ENCODE measurements at places on chromosomes 3 and 15.
A peak's percentile ranks its signal among the peaks of the same experiment; 100 is the strongest.

DNA sequence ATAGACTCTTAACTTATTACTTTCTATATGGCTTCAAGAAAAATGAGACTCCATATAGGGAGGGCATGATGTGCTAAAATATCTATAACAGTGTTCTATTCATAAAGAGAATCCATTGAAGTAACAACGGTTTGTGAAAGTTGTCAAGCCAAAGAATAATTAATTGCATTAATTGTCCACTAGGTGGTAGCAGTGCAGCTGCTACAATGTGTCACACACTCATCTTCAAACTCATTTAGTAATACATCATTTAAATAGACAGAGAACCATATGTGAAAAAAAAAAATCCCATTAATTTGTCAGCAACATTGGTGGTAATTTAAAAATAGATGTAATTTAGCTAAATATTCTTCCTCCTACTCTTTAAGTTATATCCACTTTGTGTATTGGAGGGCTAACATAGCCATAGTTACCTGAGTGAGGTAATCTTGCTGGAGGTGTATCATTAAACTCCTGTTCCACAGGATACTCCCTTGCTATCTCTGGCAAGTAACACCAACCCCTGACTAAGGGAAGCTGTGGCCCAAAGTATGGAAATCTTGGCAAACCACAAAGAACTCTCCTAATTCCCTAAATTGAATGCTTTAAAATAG lies 3.7 kb upstream of the CPA3 start:
- no peaks in the 10 kb centered on the region for H3K27me3 ChIP-seq
- H3K4me1 ChIP-seq: peaks cover 4% of the 10 kb centered on the region
- no peaks in the 10 kb centered on the region for H3K36me3 ChIP-seq
- no peak overlapping the region for H3K4me3 ChIP-seq
- DNase-seq: no peak
- H3K27ac ChIP-seq: no peak overlapping the region

DNA sequence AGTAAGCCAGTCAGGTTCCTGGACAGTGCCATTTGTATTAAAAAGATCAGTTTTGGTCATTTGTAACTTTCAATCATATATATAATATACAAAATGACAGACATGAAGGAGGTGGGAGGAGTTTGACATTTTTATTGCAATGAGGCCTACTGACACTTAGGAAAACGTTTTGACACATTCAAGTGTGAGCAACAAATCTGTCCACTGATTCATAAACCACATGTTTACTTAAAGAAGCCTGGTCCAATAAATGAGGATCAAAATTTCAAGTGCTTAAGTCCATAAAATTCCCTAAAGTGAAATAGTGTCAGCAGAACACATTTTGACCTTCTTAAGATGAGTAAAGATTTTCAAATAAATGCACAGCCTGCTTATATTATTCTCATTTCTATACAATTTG lies 137.3 kb downstream of the MECOM start:
- H3K27me3 ChIP-seq: no peaks in the 10 kb centered on the region
- H3K4me3 ChIP-seq: no peak overlapping the region
- peak; percentile 46 for DNase-seq
- no peak overlapping the region for H3K27ac ChIP-seq
- no peaks in the 10 kb centered on the region for H3K36me3 ChIP-seq

DNA sequence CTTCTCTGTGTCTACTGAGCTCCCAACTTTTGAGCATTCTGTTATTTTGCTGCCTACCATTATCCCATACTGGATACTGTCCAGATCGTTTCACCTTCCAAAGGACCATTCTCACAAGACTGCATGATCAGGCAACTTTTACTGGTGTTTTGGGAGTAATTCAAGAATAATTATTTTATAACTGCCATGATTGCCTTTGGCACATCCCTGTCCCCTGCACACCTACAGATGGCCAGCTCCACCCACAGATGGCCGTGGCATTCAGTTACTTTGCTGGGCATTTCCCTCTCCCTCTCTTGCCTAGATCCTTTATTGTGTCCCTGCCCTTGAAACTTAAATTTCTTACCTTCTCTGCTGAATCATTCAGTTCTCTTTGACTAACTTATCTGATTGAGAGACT lies 263.9 kb downstream of the DIPK2A start:
- H3K4me1 ChIP-seq: no peaks in the 10 kb centered on the region
- no peaks in the 10 kb centered on the region for H3K27me3 ChIP-seq
- DNase-seq: no peak
- no peak overlapping the region for H3K27ac ChIP-seq

DNA sequence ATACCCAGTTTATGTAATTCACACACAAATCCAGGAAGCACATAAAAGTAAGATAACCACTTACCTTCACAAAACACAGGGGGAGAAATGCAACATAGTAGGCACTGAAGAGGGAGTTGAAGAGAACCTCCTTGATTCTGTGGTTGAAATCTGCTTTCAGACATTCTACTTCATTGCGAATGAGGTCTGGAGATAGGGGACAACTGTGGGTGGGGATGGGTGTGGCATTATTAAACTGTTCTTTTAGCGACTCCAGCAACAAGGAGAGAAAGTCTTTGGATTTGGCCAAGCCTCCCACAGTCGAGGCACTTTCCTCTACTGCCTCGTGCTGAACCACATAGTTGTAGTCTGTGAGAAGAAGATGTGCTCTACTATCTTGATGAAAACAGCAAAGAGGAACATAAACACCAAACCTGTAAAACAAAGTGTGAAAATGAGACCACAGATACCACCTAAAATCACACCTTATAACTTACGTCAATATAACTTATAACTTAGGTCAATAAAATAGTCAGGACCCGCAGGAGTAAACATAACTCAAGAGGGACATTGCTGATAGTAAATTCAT lies 25.6 kb downstream of the TMEM39A start:
- H3K27me3 ChIP-seq: no peaks in the 10 kb centered on the region
- no peak overlapping the region for H3K27ac ChIP-seq
- H3K4me3 ChIP-seq: no peak overlapping the region
- H3K4me1 ChIP-seq: no peaks in the 10 kb centered on the region
- peaks cover 60% of the 10 kb centered on the region for H3K36me3 ChIP-seq

- H3K4me1 ChIP-seq: no peaks in the 10 kb centered on the region
- no peaks in the 10 kb centered on the region for H3K27me3 ChIP-seq
- no peak overlapping the region for H3K27ac ChIP-seq
- DNase-seq: no peak
Measured at GRCh38 chr3:74344865-74345440, 269.5 kb downstream of the CNTN3 start.

DNA sequence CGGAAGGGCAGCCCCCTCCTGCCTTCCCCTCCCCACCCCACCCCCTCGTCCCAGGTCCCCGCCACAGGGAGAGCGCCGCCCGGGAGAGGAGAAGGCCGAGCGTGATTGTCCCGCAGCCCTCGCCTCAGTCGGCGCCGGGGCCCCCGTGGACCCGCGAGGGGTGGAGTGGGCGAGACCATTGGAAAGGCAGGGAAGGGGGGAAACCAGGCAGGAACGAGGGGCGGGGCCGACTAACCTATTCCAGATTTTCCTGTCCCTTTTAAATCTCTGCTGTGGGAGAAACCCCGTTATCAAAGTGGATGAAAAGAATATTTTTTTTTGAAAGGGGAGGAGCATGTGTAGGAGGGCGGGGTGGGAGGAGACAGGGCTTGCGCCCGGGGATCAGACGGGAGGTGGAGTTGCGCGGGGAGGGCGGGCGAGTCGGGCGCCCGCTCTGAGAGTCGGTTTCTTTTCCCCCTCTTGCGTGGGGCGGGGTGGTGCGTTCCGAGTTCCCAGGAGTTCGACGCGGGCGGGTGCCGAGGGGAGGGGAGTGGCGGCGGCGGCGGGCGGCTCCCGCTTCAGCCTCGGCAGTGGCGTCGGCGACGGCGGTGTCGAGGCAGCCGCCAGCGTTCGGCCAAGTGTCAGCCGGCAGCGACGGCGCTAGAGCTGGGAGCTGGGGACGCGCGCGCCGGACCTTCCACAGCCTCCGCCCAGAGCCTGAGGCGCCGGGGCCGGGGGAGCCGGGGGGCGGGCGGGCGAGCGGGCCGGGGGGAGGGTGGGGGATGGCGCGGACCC lies at the start of gene NECTIN3:
NECTIN3 (plus strand) TSS at position 560 of the 774 bp plus-strand sequence; CDS start at position 762, 202 bp downstream.
- no peaks in the 10 kb centered on the region for H3K27me3 ChIP-seq
- H3K4me3 ChIP-seq: peak within 1 kb of the TSS; percentile 95
- H3K36me3 ChIP-seq: no peaks in the 10 kb centered on the region

DNA sequence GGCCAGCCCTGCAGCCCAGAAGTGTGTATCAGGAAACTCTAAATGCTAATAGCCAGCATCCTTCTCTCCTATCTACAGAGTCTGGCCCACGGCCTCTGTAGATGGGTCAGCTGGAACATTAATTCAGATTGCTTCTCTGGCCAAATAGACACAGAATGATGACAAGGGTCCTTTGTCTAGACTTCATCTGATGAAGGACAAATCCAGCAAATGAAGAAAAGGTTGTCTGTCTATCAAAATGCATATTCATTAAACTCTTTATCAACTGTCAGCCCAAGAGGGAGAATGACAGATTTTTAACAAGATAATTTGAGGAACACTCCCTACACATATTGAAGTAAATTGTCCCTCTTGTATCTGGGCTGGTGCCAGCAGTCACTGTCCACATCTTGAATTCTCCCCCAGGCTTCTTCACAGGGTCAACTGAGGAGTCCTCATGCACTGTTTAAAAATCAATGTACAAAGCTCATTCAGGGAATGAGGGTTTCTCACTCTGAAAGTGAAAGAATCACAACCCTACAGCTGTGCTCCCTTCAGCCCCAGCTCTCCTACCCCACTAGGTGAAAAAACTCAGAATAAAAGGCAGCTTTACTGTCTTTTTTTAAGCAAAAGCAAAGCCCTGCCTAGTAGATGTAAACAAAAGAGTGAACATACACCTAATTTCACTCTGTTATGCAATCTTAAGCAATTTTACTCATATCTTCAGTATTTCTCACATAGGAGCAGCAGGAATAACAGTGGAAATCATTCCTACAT lies 507.7 kb downstream of the IGSF11 start:
- H3K27ac ChIP-seq: no peak overlapping the region
- no peaks in the 10 kb centered on the region for H3K27me3 ChIP-seq
- H3K4me3 ChIP-seq: no peak overlapping the region
- no peaks in the 10 kb centered on the region for H3K4me1 ChIP-seq

- H3K36me3 ChIP-seq: peaks cover 48% of the 10 kb centered on the region
- DNase-seq: no peak
- no peaks in the 10 kb centered on the region for H3K27me3 ChIP-seq
- no peak overlapping the region for H3K4me3 ChIP-seq
- no peak overlapping the region for H3K27ac ChIP-seq
- H3K4me1 ChIP-seq: no peaks in the 10 kb centered on the region
Measured at GRCh38 chr3:97949110-97949485, 23.1 kb downstream of the RIOX2 start.

DNA sequence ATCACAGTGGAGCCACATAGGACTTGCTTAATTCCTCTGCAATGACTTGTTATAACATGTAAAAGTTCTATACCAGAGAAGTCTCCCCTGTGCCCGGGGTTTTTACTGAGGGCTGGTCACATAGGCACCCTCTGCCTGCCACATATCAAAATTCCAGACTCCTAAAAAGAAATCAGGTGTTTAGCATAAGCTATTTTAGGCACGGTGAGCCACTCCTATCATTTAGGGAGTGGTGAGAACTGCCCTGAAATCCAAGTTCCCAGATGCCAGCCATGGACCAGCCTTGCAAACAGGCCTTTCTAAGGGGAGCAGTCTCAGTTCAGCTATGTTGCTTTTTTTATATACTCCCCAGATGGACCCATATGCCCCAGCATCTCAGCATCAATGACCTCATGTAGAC lies 130.3 kb downstream of the THSD4 start:
- no peak for DNase-seq
- no peaks in the 10 kb centered on the region for H3K27me3 ChIP-seq
- no peak overlapping the region for H3K27ac ChIP-seq

GRCh38 chr3:53790470-53790869 lies 55.7 kb downstream of the CHDH start:
- no peaks in the 10 kb centered on the region for H3K36me3 ChIP-seq
- H3K27me3 ChIP-seq: peaks cover 6% of the 10 kb centered on the region
- H3K27ac ChIP-seq: no peak overlapping the region
- H3K4me3 ChIP-seq: no peak overlapping the region

DNA sequence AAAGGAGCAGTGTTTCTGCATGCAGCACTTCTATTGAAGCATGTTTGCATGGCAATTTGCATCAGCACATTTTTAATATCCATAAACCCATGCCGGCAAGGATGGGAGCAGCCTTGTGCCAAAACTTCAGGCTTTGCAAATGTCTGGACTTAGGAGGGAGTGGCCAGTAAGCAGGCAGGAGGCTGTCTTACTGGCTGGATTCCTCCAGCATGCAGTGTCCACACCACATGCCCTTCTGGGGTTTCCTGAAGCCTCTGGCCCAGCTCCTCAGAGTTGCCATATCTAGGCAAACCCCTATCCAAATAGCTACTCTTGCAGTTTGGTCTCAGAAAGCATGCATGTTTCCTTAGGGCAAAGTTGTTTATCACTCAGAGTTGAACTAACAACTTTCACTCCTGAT lies 139.1 kb upstream of the MRPS22 start:
- no peaks in the 10 kb centered on the region for H3K36me3 ChIP-seq
- H3K4me1 ChIP-seq: no peaks in the 10 kb centered on the region
- no peak overlapping the region for H3K27ac ChIP-seq
- H3K27me3 ChIP-seq: no peaks in the 10 kb centered on the region
- DNase-seq: no peak

DNA sequence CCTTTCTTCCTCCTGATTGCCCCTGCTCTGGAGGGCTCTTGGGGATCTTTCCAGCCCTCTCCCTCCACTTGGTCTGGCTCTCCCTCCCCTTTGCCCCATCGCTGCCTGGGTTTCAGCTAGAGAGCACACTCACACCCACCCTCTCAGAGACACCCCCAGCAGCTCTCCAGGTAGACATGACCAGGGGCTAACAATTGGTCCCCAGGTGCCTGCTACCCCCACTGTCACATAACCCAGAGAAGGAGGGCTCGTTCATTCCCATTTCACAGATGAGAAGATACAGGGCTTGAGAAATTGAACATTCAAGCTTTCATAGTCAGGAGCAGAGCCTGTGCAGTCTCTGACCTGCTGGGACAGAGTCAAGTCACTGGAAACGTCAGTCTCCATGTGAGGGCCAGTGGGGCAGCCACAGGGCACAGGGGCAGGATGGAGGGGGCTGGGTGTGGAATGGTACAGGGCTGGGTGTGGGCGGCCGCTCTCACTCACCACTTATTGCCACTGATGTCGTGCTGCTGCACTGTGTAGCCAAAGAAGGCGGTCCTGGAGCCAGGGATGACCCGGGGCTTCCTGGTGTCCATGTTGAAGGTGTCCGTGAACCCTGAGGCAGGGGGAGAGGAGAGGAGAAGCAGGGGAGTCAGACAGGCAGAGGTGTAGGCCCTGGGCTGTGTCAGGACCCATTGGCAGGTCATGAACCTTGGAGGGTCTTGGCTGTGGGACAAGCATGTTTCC lies 29.4 kb downstream of the ITGA11 start:
- no peaks in the 10 kb centered on the region for H3K27me3 ChIP-seq
- DNase-seq: no peak
- no peak overlapping the region for H3K4me3 ChIP-seq
- no peak overlapping the region for H3K27ac ChIP-seq
- peaks cover 7% of the 10 kb centered on the region for H3K4me1 ChIP-seq

- no peak for DNase-seq
- no peaks in the 10 kb centered on the region for H3K27me3 ChIP-seq
- H3K27ac ChIP-seq: no peak overlapping the region
- no peak overlapping the region for H3K4me3 ChIP-seq
- H3K36me3 ChIP-seq: no peaks in the 10 kb centered on the region
Measured at GRCh38 chr3:183485093-183485492, 56.7 kb upstream of the MCF2L2 start.
